ACHN (cell line): ENCODE measurements at places on chromosomes 6 and 20.

- DNase-seq: peak; percentile 61
These were observed 37.0 kb downstream of the MAK start for GRCh38 chr6:10801224-10801848.

DNA sequence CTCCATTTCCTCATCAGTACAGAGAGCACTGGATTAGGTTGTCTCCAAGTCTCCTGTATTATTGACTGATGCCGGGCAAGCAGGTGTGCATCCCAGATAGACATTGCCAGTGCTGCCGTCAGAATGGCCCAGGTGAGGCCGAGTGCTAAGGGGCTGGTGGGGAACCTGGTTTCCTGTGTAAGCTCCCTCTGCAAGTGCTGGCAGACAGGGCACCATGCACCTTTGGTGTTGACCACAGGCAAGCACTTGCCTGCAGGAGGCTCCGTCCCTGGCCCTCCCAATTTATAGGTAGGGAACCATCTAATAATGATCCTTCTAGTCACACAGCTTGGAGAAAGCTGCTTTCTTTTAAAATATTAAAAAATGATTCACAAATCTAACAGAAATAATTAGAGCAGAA, 747 bp downstream of the GABRR1 start:
- DNase-seq: no peak

GRCh38 chr6:55798571-55798970, 76.8 kb downstream of the BMP5 start:
- no peak for DNase-seq

GRCh38 chr20:47127999-47128398, 228.5 kb downstream of the ZMYND8 start:
- no peak for DNase-seq

- DNase-seq: peak; percentile 40
These were observed 22.1 kb downstream of the ZKSCAN3 start for GRCh38 chr6:28371706-28372451.

GRCh38 chr6:293193-294174, 1.2 kb downstream of the DUSP22 start:
- DNase-seq: peak; percentile 18

- DNase-seq: no peak
These were observed 33.0 kb upstream of the ME1 start for GRCh38 chr6:83463886-83464285.
